ENCODE measurements at places on chromosomes 6 and 20.

- DNase-seq, result no peak
These were observed 53.9 kb downstream of the AFG1L start for GRCh38 chr6:108348655-108349349.

- DNase-seq, result no peak
These were observed 13.9 kb downstream of the ZNF217 start for GRCh38 chr20:53579581-53580375.

- no peak for DNase-seq
These were observed 24.5 kb downstream of the PLCG1 start for GRCh38 chr20:41161886-41162285.

- DNase-seq, result no peak
These were observed 15.6 kb upstream of the BICRAL start for GRCh38 chr6:42766163-42766670.

GRCh38 chr6:165008971-165009370 lies 300.4 kb downstream of the C6orf118 start:
- DNase-seq, result no peak

- DNase-seq, result no peak
These were observed 7.2 kb upstream of the TRIB3 start for GRCh38 chr20:373171-373890.

DNA sequence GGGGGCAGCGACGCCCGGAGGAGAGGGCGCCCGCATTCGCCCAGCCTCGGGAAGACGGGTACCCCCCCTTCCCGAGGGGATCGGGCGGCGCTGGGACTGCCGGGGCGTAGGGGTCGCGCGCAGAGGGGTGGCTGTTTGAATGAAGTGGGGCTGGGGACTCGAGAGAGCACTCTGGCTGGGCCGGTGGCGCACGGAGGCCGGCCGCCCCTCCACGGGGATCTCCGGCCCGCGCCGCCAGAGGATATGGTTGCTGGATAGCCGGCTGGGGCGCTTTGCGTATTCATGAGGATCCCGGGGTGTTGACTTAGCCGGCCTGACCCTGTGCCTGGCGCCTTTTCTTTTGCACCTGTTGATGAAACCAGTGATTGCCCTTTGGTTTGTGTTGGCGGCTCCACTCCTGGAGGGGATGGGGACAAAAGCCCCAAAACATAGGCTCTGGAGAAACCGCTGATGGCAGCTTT lies 469 bp downstream of the SYNJ2 start:
- DNase-seq, result no peak

GRCh38 chr6:16521528-16521927 lies 239.7 kb downstream of the ATXN1 start:
- DNase-seq, result no peak

DNA sequence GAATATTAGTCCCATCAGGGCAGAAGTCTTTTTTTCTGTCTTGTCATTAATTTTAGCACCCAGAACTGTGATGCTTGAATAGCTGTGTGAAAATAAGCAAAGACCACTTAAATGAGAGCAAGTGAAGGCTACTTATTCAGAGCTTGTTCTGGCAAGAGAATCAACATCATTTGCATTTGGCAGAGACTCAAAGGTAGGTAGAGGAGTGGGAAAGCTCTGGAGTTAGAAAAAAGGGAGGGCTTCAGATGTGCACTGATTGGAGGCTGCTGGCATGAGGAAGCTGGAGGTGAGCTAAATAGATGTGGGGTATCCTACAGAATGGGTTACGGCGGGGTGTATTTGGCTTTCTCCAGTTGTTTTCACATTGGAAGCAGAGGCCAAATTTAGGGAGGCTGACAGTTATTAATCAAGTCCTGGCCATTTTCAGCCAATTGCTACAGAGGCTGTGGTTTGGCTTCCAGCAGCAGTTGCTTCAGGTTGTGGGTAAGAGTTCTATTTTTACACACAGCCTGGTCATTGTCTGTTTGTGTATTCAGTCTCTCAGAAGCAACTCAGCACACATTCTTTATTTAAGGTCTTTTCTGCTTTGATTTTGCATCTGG lies 254.3 kb downstream of the BTBD3 start:
- DNase-seq, result no peak

DNA sequence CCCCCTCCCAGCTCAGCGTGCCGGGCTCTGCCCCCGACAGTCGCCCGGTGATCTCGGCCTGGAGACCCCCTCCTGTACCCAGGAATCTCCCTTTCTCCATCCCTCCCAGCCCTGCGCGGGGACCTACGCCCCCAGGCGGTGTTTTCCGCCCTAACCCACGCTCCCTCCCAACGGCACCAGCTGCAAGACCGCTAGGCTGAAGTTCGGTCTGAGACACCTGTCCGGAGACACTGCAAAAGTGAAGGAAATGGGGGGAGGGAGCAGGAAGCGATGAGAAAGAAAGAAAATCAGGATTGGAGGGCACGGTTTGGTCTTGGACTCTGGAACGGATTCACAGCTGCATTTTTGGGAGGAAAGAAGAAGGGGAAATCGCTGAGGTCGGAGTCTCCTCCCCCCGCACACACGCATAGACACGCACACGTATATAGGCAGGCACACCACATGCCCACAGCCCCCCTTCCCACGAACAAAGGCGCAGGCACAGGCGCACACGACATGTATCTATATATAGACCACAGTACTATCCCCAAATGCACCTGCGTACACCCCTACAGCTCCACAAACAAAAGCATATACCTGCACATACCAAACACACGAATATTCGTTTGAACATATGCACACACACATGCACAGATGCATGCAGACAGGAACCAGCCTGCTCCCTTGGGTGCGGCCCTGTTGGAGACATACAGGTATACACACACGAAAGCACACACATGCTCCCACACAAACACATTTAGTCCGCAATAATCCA lies 1.0 kb downstream of the SLC32A1 start:
- no peak for DNase-seq

GRCh38 chr6:35413911-35414310 lies 38.2 kb upstream of the FANCE start:
- DNase-seq, result no peak

DNA sequence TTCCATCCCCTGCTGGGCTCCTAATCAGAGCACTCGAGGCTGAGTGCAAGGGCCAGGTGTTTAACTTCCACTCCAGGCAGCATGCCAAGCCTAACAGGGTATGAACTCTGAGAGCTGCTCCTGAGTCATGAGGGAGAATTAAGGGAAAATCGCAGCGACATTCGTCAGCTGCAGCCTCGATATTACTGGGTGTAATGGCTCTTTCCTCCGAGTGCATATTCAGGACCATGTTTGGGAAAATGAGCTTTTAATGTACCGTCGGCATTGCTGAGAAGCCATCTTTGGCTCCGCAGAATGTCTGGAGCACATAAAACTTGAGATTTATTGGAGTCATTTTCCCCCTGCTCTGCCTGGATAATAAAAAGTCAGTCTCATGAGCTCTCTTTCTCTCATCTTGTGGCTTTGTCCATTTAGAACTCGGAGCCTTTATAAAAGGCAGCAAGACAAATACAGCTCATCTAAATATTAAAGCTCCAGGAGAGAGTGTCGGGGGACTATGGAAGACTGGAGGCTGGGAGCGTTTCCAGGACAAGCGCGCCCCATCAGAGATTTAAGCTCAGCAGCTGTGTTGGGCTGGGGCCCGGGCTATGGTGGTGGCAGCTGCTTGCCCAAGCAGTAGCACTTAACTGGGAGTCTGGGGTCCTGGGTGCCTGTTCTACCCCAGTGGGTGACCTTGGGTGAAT lies 103.7 kb downstream of the TOX2 start:
- DNase-seq, result no peak

DNA sequence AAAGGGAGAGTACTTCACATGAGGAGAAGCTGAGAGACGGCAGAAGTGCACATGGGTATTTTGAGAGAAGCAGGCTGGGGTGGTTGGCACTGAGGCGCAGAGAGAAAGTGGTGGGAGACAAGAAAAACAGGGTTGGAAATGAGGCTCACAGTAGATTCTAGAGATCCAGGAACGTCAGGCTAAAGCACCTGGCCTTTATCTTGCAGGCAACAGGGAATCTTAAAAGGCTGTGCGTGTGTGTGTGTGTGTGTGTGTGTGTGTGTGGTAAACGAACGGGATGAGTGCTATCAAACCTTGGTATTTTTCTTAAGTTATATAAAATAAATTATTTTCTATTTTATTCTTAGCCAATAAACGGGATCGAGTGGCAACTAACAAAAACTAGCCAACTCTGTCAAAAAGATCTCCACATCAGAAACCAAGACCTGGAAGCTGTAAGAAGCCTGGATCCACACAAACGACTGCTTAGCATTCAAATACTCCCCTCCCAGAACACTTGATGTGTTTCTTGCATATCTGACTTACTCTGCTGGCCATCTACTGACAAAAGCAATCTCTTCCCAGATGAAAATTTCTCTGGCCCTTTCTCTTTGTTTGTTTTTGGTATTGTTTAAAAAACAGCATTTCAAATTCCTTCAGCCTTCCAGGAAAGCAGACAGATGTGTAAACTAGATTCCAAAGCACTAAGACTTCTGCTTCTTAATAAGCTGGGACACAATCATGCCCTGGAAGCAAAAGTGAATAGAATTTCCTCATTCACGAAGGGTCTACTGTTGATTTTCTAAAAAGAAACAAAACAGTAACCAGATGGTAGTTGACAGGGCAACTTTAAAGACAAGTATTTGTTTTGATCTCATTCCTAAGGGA lies 44.8 kb upstream of the FABP7 start:
- DNase-seq, result no peak

GRCh38 chr6:121858986-121859385 lies 423.5 kb downstream of the GJA1 start:
- no peak for DNase-seq

DNA sequence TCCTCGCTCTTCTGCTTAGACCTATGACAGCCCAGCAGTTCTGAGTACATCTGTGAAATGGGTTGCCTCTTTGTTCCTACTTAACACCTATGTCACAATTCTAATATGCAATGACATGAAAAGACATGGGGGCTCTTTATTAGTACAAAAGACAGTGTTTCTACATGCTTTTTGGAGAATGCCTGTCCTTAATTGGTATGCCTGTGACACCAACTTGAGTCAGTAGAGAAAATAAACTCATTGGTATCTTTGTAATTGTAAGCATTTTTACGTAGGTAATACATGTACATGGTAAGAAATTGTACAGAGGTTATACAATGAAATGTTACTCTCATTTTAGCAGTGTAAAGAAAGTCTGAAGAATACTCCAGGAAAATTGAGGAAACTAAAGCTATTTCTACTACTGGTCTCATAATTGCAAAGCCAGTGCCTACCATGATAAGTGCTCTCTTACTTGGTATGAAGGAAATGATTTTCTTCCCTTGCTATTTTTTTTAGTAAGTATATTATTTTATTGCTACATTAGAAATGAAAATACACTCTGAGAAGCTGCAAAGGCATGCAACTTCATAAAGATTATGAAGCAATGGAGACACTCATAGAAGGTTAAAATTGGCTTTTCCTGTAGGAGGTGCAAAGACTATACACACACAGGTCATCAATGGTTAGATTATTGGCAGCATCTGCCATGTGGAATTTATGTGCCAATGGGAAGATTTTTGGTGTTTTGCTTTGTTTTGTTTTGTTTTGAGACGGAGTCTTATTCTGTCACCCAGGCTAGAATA lies 4.9 kb upstream of the EEF1A1 start:
- no peak for DNase-seq

- DNase-seq, result no peak
These were observed 38.1 kb downstream of the B4GALT5 start for GRCh38 chr20:49675368-49676151.

DNA sequence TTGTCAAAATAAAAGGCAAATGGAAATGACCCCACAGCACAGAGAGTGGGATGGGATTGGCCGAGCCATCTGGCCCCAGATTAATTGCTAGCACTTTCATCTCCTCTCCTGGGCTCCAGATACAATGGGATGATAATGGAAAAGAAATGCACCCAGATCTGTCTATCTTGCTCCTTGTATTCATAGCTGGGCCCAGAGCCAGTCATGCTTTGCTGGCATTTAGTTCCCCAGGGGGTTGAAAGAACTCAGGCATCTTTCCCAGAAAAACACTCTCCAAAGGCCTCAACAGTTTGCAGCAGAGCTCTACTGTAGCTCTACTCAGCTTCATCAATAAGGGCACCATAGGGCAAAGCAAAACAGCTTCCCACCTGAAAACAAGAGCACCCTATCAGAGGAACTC lies 116.0 kb upstream of the FOXA2 start:
- no peak for DNase-seq

DNA sequence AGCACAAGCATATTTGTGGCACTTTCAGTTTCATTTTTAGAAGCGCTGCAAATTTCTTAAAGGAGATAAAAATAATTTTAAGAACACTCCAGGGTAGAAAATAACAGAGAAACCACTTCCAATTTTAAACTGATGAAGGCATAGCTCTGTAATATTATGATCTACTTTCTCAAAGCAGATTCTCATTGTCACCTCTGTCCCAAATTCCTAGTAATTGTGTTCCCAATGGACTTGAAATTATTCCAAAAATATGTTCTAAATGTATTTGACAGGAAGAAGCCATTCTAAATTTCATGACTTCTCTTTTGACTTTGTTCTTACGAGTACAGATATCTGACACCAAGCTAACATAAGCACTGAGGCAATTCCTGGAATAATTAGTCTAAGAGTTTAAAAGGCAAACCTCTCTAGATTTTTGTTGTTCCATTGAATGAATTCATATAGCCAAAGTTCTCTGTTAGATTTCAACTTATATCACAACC lies 140.2 kb upstream of the CARMIL1 start:
- no peak for DNase-seq
